Activated CD8-positive, alpha-beta memory T cell treated with anti-CD3 and anti-CD28 coated beads for 48 hours (primary cell): ENCODE measurements at places on chromosomes 3 and 15.

- DNase-seq: no peak
Measured at GRCh38 chr3:1499694-1500093, 406.9 kb downstream of the CNTN6 start.

GRCh38 chr15:88028024-88028423 is 228.5 kb downstream of the NTRK3 start:
- no peak for DNase-seq

GRCh38 chr3:62653796-62654195 is 221.4 kb downstream of the CADPS start:
- DNase-seq: no peak

GRCh38 chr15:29220852-29221251 is 48.8 kb downstream of the NSMCE3 start:
- DNase-seq: no peak

- no peak for DNase-seq
Measured at GRCh38 chr15:55990516-55990915, 2.9 kb downstream of the NEDD4 start.

DNA sequence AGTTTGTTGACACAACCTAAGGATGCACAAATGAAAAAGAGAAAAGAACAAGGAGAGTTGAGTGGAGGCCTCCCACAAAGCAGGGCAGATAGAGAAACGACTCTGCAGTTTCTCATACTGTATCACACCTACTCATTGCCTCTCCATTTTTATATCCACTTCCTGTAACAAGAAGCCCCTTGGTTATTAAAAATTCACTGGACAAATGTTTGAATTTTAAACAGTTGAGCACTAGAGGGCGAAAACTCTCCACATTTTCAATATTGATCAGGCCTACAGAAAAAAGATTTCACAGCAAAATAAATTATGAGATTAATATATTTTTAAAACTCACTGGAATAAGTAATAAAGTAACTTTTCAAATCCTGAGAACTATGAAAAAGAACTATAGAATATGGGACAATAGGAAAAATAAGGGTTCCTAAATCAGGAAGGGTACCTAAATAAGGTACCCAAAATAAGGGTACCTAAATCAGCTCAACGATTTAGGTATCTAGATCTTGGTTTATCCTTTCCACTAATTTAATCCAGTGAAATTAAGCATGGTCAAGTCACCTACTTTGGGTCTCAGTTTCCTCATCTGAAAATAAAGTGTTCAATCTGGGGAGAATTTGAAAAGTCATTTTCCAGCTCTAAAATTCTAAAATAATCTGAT is 47.0 kb upstream of the PPIB start:
- no peak for DNase-seq

- no peak for DNase-seq
Measured at GRCh38 chr3:195788711-195789581, 22.8 kb downstream of the MUC4 start.

DNA sequence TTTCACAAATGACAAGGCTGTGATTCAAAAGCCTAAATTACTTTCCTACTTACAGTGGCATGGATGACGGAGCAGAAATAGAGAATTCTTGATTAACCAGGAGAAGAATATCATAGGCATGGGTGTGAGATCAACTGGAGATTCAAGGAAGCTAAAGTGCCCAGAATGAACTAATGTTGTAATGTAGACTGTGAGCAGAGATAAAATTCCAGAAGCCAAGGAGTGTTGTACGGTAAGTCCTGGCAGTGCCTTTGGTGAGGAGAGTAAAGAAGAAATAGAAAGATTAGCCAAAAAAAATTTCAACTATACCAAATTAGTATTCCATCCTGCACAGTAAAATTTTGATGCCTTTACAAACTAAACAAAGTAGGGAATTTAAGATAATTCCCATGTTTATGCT is 75.9 kb downstream of the ZBTB20 start:
- DNase-seq: no peak

GRCh38 chr15:52673734-52674133 is 5.5 kb downstream of the ATOSA start:
- no peak for DNase-seq

GRCh38 chr15:45093013-45093412 is 21.0 kb downstream of the DUOX2 start:
- no peak for DNase-seq

DNA sequence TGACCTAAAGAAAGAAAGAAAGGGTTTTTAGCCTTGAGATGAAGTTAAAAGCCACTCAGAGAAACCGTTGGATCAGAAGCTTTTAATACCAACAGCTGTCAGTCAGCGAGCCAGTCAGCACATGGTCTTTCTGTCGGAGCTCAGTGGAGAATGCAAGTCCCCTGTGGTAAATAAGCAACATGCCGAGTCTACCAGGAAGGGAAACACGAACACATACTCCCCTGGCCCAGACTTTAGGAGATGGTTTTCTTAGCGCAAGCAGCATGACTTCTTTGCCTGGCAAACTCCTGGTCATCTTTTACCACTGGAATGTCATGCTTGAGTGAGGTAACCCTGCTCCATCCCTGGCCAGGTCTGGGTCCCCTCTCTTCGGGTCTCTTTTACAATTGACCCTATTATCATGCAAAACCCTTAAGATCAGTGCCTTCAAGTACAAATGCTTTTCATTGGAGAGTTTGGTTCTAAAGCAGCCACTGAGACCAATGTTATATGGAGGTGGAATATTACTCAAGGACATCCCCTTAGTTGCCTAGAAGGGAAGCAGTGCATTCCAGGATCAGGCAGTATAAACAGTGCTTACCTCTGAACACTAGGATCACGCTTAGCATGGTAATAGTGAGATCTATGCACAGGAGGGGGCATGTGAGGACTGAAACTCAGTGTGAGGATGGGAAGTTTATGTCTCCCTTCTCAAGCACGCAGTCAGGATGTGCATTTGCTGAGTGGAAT is 28.2 kb downstream of the SLCO3A1 start:
- DNase-seq: no peak

- no peak for DNase-seq
Measured at GRCh38 chr3:120299403-120299802, 14.4 kb upstream of the GPR156 start.
